Testis (tissue), 5 donors: ENCODE measurements at places on chromosomes 3 and 15.

DNA sequence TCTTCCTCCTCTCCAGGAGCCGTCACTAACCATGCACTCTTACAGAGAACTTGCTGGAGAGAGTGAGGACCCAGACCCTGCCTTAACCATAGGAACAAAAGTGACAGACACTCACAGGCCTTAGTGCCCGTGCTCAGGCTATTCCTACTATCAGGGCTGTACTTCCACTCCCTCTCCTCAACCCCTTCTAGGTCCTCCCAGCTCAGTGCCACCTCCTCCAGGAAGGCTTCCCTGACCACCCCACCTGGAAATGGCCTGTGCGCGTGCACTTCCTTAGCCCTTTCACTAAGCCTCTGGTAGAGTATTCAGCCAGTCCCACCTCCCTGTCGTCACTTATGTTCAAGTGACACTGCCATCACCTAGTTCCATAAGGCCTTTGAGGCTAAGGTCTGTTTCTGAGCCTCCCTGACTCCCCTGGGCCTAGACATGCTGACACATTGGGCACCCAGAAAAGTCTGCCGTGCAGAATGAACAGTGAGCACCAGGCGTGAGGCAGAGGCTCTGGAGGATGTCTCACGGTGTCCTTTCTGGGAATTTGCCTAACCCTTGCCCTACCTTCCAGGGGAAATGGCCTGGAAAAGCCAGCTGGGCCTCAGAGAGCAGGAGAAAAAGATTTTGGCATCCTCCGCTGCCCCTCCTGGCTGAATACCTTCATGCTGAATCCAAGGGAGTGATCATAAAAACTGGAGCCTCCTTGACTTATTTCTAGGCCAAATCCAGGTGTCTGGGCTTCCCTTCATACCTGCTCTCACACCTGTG lies 108.6 kb upstream of the SMAD3 start:
- DNase-seq: no peak

- DNase-seq: no peak
These were observed 159.4 kb upstream of the CHRM5 start for GRCh38 chr15:33808720-33809457.

DNA sequence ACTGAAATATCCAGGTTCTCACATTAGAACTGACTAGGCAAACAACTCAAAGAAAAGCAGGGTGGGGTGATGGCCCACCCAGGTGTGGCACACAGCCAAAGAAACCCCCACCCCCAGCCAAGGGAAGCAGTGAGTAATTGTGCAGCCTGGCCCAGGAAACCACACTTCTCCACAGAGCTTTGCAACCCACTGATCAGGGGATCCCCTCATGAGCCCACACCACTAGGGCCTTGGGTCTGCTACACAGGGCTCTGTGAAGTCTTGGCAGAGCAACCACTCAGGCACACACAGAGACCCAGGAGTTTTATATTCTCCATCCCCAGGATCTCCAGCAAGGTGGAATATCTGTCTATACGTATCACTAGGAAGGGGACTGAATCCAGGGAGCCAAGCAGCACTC lies 22.2 kb upstream of the TRIM42 start:
- DNase-seq: no peak

- no peak for DNase-seq
These were observed 458.0 kb downstream of the ZNF385D start for GRCh38 chr3:21292971-21293370.

DNA sequence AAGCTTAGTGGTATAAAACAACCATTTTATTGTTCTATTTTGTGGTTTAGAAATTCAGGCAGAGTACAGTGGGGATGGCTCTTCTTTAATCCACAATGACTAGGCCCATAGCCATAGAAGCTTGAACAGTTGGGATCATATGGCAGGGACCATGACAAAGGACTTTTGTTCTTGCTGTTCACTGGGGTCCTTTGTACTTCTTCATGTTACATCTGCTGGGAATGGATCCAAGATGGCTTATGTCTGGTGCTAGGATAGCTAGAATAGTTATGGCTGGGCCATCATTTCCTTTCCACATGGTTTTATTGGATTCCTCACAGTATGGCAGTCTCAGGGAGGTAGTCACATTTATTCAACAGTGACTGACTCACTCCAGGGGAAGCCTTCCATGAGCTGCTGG lies 427.9 kb upstream of the AGTR1 start:
- DNase-seq: no peak

DNA sequence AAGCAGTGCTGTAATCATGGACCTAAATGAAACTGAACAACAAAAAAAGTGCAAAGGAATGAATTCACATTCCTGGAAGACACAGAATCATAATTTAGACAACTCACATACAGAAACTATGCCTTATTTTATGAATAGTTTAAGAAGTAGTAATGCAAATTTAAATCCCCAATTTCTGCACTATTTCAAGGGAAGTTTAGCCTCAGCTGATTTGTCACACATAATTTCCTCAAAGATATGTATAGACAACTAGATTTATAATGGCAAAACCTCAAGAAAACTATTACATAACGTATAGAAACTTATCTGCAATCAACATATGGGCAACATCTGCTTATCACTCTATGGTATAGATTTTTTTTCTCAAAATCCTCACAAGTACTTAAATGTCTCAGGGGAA lies 7.8 kb upstream of the PTX3 start:
- no peak for DNase-seq

- DNase-seq: no peak
These were observed 10.0 kb upstream of the SCN10A start for GRCh38 chr3:38826001-38826400.

DNA sequence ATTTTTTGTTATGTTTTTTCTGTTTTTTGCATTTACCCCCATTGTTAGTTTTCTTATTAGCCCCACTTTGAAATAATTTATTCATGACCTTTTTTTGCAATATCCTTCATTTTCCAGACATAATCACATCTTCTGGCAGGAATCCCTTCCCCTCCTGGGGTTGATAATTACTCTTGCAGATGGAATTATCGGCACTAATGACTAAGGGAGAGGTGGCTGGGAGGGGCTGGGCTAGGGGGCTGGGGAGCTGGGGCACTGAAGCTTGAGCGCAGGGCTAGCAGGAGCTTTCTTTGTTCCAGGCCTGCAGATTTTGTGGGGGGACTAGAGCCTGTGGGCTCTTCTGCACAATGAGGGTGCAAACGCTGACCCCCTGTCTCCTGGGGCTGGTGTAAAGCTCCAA lies 77.8 kb downstream of the RAB11A start:
- no peak for DNase-seq

DNA sequence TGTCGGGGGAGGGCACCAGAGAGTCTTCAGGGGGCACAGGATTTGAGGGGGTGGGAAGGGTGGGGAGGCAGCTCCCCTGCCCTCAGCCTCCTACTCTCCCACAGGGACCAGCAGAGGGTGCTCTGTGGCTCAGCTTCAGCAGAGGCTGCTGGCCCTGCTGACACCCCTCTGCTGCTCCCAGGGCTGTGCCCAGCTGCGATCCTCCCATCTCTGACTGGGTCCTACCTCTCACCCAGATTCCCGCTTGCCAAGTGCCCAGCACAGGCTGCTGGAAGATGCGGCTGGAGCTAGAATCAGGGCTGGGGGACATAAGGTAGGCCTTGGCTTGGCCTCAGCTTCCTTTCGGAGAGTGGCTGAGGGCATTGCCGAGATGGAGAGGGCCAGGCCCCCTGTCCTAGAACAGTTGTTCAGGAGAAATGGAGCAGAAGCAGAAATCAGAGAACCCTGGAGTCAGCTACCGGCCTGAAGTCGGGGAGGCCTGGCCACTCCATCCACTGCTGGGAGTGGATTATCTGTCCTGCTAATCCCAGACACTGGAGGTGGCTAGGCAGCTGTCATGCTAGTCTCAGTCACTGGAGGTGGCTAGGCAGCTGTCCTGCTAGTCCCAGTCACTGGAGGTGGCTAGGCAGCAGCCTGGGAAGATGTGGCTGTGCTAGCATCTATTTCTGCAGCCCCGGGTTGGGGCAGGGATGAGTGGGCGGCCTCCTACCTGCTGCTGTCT lies 3.9 kb downstream of the GRM2 start:
- no peak for DNase-seq

- peak; percentile 46 for DNase-seq
These were observed 131.6 kb downstream of the TPRA1 start for GRCh38 chr3:127458696-127459604.

DNA sequence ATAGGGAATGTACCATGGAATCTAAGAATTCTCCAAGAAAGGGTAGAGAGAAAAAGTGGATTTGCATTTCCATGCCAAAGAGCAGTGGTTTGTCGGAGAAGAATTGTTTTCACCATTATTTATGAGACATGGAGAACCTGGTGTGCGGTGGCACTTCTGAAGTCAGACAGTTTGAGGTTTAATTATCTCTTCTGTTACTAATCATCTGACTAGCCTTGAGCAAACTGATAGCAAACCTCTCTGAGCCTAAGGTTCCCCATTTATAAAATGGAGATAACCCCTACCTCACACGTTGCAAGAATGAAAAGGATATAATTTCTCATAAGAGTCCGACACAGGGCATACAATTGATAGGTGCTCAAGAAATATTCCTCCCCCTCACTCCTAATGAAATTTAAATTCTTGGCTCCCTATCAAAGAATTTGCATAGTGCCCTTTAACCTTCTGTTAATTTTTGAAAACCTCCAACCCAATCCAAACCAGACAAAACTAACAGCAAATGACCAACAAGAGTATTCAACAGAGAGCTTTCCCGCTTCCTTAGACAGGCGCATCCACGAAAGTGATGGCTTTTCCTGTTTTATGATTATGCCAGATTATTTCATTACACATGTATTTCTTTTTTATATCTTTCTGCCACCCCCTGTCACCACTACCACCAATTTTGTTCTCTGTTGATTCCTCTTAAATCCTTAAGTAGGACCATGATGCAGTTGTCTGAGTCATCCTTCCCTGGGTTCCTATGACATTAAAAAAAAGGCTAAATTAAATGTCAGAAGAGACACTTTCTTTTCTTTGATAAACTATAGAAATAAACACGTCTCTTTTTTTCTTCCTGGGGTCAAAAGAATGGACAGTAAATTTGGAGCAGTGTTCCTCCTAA lies 28.5 kb downstream of the TMEM212 start:
- DNase-seq: no peak

DNA sequence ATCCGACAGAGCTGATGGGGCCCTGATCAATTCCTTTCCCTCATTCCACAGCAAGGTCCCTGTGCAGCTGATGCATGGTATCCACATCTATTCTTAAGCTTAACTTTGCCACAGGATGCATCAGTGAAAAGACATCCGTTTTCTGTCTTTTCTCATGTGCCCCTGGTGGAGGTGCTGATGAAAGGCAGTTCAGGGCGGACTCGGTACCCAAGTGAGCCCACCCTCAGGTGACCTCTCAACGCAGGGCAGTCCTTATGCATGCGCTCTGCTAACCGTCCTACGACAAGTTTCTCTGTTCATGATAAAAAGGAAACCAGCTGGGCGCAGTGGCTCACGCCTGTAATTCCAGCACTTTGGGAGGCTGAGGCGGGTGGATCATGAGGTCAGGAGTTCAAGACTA lies 251.4 kb downstream of the ADAMTS17 start:
- DNase-seq: no peak

- no peak for DNase-seq
These were observed 232.8 kb downstream of the TAFA4 start for GRCh38 chr3:68699541-68699940.

- no peak for DNase-seq
These were observed 35.9 kb downstream of the PRR23E start for GRCh38 chr3:127228866-127229265.

DNA sequence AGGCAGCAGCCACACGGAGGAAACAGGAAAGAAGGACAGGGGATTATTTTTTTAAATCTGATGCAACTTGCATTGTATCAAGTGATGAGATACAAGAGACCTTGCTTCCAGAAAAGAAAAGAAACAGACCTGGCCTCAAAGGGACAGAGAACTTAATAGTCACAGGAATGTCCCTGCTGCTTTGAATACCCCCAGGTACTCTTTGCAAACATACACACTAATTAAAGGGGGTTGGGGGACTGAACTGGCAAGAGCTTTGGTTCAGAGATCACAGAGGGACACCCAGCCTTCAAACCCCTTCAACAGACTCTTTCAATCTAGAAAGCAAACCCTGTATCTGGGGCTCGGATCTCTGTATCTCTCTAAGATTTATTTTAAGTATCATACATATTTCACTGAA lies 18.0 kb downstream of the TNIK start:
- no peak for DNase-seq

GRCh38 chr3:42756681-42757213 lies 16.3 kb downstream of the CCDC13 start:
- no peak for DNase-seq

DNA sequence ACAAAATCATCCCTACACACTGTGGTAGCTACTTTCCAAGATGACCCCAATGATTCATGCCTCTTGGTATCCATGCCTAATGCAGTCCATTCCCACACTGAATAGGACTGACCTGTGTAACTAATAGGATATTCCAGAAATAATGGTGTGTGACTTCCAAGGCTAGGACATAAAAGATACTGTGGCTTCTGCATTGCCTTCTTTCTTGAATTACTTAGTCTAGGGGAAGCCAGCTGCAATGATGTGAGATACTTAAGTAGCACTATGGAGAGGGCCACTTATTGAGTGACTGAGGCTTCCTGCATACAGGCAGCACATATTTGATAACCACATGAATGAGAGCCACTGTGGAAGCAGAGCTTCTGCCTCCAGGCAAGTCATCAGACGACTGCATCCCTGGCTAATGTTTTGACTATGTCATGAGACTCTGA lies 50.1 kb downstream of the NR1I2 start:
- no peak for DNase-seq

- DNase-seq: no peak
These were observed 154.6 kb upstream of the ICE2 start for GRCh38 chr15:60633426-60633968.

DNA sequence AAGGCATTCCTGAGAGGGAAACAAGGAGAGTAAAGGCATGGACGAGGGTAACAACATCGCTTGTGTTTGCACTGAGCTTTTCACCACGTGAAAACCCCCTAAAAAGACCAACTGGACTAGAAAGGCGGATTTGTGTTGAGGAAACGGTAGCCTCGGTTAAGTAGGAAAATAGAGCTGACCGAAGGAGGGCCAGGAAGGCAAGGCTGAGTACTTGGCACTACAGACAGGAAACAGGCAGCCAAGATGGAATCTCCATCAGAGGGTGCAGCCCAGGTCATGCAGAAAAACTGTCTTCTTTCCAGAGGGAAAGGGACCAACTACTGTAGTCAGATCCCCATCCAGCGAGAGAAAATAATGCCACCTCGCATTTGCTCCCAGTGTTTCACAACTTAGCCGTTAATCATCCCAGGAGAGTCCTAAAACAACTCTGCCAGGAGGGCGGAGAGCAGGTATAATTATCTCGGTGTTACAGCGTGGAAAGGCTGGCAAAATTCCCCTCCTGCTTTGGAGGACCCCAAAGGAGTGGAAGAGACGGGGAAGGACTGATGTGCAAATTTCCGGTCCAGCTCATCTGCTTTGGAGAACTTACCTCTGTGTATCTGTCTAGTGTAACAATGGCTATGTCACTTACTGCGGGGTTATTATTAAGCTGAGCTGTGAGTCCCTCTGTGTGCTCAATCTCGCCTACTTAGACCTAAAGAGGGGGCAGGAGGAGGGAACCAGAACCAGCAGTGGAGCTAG lies 77.2 kb downstream of the MYO1E start:
- no peak for DNase-seq
